Sigmoid colon (tissue), 7 donors: ENCODE measurements at places on chromosomes 7 and 10. TPM values are rescaled to one million over a fixed set of nuclear protein-coding genes. Genes with fewer than 3 reads are reported as not detected.

- no peak for DNase-seq
Observed at GRCh38 chr7:126040114-126041045, 1110.8 kb upstream of the POT1 start.

DNA sequence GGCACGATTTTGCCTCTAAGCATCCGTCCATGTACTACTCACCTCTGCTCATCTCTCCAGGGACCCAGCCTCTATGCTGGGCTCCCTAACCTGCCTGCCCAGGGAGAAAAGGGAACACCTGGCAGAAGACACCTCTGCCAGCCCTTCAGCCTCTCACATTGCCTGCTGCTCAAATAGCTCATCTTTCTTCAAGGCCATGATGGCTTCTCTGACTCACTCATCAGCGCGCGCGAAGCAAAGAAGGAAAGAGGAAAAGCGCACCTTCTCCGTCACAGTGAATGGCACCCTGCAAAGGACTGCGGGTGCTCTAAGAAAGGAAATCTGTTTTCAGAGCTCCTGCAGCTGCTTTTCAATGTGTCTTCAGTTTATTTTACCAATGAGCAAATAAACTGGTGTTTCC, 174.0 kb downstream of the PRKAG2 start:
- DNase-seq = no peak

- no peak for DNase-seq
Observed at GRCh38 chr7:40303996-40304395, 169.2 kb downstream of the SUGCT start.

DNA sequence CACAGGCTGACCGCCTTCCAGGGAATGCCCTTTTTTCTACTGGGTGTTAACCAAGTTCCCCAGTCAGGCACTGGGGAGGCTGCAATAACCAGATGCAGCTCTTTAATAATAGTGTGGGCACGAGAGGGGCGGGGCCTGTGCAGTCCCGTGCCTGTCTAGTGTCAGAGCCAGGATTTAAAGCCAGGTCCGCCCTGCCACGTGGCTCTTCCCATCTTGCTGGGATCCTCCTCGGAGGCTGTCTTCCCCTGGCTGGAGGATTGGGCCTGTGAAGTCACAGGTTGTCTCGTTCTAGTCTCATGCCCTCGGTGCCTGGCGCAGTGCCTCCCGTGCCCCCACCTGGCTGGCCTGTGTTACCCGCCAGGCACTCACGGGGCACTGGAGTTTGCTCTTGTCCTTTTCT, 25.2 kb downstream of the TMEM120A start:
- DNase-seq = peak; percentile 95

Gene STAM
- polyA plus RNA-seq = 8.9 TPM

- peak; percentile 35 for DNase-seq
Observed at GRCh38 chr10:129870474-129870757, 93.7 kb downstream of the EBF3 start.

- DNase-seq = no peak
Observed at GRCh38 chr10:58030208-58030607, 237.5 kb downstream of the IPMK start.

Gene EXOC6
- polyA plus RNA-seq = 10.9 TPM

- DNase-seq = no peak
Observed at GRCh38 chr10:121104476-121105111, 253.4 kb downstream of the WDR11 start.

Gene ADRA2A
- 6.2 TPM for polyA plus RNA-seq

DNA sequence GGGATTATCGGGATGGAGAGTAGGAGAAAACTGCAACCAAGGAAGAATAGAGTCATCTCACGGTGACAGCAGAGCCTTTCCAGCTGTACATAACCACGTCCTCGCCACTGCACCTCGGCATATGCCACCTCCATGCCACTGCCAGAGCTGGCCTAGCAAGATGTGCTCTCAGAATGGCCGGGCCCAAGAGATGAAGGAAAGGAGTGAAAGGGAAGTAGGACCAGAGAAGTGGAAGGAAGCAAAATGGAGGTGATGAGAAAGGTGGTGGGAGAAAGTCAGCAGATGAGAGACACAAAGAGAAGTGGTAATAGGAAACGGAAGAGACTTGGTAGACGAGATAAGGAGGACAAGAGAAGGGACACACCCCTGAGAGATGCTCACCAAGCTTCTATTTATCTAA, 8.0 kb upstream of the CALU start:
- DNase-seq = no peak

Gene PAX4
- polyA plus RNA-seq = 1.2 TPM

DNA sequence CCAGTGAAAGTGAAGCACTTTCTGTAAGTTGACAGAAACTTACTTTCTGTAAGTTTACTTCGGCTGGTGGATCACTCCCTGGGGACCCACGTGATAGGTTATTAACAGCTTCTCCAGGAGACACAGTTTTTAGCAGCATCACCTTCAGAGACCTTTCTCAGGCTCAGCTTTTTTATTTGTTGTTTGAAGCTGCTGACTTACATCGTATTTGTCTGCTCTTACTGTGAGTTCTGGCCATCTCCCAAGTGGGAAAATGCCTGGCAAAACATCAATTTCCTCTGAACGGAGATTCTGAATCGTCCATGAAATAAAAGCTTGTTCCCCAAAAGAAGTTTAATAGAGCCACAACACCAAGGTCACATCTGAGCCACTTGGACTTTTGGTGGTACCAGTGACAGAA, 178.7 kb upstream of the PODXL start:
- DNase-seq = no peak

- DNase-seq = no peak
Observed at GRCh38 chr7:82152858-82153257, 290.7 kb downstream of the CACNA2D1 start.

Gene ZNF467
- polyA plus RNA-seq = 4.6 TPM

DNA sequence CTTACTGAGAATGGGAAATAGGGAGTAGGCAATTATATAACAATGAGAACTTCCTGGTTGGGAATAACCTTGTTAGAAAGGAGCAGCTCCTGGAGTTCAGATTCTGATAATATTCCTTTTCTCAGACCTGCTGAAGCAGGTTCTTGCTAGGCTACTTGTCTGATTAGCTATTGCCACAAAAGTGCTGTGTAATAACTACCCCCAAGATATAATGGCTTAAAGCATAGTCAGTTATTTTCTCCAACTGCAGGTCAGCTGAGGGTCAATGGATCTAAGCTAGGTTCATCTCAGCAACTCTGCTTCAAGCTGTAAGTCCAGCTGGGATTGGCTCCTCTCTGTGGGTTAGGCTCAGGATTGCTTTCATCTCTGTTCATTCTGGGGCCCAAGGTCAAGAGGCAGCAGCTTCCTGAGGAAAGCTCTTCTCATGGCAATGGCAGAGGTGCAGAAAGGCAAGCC, 9.4 kb upstream of the CNOT4 start:
- DNase-seq = no peak

Gene HYAL4
- polyA plus RNA-seq = 0.09 TPM

DNA sequence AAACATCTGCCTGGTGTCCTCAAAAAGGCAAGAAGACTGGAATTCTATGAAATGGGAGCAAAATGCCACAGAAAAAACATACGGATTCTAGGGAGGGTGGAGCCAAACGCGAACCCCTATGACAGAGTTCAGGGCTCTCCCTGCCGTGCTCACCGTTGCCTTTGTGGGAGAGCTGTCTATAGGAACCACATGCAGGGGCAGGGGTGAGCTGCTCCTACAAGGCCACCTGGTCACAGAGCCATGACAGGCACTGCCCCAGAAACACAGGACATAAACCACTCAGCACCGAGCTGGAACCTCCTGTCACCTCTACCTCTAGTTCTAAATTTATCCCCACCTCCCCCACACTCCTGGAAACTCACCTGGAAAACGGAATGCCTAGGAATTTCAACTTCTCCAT, 155.1 kb upstream of the ZNF32 start:
- no peak for DNase-seq

- DNase-seq = no peak
Observed at GRCh38 chr7:29122081-29122480, 24.3 kb downstream of the CPVL start.

- DNase-seq = peak; percentile 92
Observed at GRCh38 chr10:102917314-102917961, 656 bp upstream of the CNNM2 start.

GRCh38 chr7:82593780-82594179, 150.2 kb upstream of the CACNA2D1 start:
- DNase-seq = no peak

DNA sequence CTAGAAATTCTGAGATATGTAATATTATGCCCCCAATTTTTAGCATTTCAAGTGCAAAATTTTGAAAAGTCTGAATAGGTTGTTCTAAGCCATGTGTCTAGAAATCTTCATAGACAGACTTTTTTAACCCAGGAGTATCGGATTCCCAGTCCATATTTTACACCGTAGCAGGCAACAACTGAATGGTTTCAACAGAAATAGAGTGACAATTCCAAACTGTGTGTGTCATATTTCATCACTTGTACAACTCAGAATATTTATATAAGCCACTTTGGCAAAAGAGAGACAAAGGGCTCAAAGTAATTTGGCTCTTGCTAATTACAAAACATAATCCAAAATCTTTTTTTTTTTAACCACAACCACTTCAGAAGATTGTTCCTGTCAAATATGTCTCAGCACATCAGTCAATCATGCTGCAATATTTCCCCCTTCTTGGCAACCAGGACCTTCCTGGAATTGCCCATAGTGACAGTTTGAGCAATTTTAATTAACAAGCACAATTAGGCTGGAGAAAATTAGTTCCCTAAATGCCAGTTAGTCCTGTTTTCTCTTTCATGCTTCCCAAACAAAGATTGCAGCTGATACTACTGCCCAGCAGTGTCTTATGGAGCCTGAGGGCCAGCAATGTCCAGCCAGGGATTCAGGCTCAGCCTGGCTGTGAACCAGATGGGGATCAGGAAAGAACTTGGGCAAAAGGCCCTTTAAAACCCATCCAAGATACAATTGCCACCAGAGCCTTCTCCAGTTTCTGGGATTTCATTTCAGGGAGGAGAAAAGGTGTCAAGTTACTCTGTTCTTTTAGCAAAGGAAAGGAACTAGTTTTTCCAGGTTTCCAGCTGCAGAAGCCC, 533.3 kb upstream of the GHITM start:
- DNase-seq = no peak

- DNase-seq = no peak
Observed at GRCh38 chr10:38070501-38070900, 23.6 kb upstream of the ZNF37A start.

Gene NPTX2
- 4.7 TPM for polyA plus RNA-seq

- DNase-seq = no peak
Observed at GRCh38 chr10:78813998-78814399, 254.8 kb upstream of the ZMIZ1 start.

DNA sequence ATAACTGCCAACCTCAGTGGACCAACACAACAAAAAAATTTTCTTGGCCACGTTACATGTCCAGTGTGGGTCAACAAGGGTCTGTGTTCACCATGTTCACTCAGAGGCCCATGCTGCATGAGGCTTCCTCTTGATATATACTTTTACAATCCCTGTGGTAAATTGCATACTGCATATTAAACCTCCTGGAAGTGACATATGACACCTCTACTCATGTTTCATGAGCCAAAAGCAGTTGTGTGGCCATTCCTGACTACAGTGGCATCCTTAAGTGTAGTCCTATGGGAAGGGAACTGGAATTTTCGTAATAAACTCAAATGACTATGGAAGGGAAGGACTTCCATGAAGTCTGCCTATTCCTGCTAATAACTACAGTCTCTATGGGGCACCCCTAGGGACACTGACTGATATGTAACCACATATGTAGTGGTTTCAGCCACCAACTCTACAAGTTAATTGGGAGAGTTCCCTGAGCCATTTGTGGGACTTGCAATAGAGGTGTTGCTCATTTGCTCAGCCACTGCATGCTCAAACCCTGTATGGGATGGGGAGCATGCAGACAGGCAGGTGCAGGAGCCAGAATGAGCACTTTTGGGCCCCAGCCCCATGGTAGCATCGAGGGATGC, 9.7 kb downstream of the DYNC1I1 start:
- no peak for DNase-seq
